Astrocyte of the cerebellum (primary cell): ENCODE measurements at places on chromosomes 3 and 15.
A peak's percentile ranks its signal among the peaks of the same experiment; 100 is the strongest.

- no peak for DNase-seq
Measured at GRCh38 chr15:69454953-69455352, 2.3 kb downstream of the RPLP1 start.

DNA sequence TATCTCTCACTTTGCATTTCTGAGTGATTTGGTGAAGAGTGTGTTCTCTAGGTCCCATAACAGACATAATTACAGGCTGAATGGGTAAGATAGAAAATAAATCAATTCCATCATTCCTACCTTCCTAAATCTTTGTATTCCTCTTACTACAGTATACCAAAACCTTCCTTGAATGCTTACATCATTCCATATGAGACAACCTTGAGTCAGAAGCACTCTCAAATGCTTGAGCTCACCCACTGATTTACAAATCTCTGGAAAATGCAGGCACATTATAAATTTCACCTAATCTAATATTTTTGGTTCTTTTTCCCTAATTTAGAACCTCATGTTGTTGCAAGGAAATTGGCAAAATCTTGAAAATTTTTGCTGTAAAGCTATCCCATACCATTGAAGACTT lies 239.1 kb downstream of the CBLB start:
- DNase-seq, result no peak

DNA sequence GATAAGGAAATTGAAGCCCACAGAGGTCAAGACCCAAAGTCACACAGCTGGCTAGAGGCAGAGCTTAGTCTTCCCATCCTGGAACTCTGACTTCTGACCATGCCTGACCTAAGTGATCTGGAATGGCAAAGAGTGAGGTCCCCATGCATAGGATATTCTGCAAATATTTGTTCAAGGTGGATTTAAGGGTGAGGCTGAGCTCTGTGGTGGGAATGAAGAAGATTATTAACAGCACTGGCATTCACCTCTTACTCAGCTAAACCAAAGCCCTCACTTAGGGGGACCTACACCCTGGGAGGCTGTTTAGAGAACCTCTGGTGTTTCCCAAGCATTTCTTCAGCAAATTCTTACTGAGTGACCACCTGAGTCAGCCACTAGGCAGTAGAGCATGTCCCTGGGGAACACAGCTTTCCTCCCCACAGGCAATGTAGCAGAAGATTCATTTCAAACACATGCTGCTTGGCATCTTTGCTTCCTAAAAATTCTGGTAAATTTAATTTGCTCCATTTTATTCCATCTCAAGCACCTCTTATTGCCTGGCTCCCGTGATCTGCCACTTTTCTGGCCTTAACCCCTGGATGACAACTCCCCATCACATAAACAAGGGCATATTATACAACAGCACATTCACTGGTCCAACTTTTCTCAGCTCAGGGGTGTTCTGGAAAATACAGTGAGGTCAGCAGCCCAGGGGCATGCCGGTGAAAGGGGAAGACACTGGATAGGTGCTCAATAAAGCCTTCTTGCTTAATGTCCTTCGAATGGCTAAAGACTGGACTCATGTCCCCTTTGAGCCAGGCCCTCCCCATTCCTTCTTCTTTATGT lies 176.0 kb downstream of the ABHD5 start:
- DNase-seq, result peak; percentile 57

DNA sequence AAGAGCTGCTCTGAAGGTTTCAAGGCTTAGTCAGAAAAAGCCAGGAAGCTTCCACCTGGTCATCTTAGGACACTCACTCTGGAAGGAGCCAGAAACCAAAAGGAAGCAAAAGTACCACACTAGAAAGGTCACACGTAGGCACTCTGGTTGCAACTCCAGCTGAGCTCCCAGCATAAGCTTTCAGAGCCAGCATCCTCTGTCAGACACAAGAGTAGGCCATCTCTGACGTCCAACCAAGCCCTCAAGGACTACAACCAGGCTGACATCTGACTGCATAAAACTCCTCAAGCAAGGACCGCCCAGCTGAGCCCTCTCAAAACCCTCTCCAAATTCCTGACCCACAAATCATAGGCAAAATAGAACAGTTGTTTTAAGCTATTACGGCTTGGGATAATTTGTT lies 12.8 kb downstream of the SH3BP5 start:
- no peak for DNase-seq

GRCh38 chr15:45121706-45122417 lies 7.7 kb downstream of the DUOXA2 start:
- peak; percentile 6 for DNase-seq
